ENCODE measurements at places on chromosomes 2 and 18. TPM values are rescaled to one million over a fixed set of nuclear protein-coding genes. Genes with fewer than 3 reads are reported as not detected.
A peak's percentile ranks its signal among the peaks of the same experiment; 100 is the strongest.

CNGA3 gene
- total RNA-seq = not detected

GBX2 gene
- not detected for total RNA-seq

REG3G gene
- not detected for total RNA-seq

SIX3 gene
- not detected for total RNA-seq

SATB2 gene
- not detected for total RNA-seq

ACMSD gene
- total RNA-seq = not detected

TDRD15 gene
- not detected for total RNA-seq

EGR4 gene
- total RNA-seq = 0.17 TPM

RUFY4 gene
- 0.78 TPM for total RNA-seq

CYS1 gene
- not detected for total RNA-seq

NCKAP5 gene
- total RNA-seq = not detected

C2orf78 gene
- not detected for total RNA-seq

SNORC gene
- 1.2 TPM for total RNA-seq

- no peak for DNase-seq
These were observed 42.4 kb upstream of the NABP1 start for GRCh38 chr2:191635333-191636234.

DNA sequence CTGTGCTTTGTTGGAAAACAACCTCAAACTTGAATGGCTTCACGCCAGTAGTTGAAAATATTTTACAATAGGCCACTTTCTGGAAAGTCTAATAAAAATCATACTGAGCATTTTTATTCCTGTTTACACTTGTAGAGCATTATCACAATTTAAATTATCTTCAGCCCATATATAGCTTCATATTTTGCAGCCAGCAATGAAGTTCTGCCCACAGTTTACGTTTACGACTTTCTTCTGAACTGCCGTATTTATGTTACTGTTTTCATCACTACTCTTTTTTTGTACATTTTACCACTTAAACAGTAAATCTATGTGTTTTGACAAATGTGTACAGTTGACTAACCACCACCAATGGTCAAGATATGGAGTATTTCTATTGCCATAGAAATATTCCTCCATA lies 86.2 kb downstream of the COPS8 start:
- DNase-seq = no peak

- DNase-seq = no peak
These were observed 426.5 kb downstream of the SLC4A3 start for GRCh38 chr2:220053919-220054318.

- DNase-seq = no peak
These were observed 14.6 kb downstream of the TCF4 start for GRCh38 chr18:55573386-55573785.

DNA sequence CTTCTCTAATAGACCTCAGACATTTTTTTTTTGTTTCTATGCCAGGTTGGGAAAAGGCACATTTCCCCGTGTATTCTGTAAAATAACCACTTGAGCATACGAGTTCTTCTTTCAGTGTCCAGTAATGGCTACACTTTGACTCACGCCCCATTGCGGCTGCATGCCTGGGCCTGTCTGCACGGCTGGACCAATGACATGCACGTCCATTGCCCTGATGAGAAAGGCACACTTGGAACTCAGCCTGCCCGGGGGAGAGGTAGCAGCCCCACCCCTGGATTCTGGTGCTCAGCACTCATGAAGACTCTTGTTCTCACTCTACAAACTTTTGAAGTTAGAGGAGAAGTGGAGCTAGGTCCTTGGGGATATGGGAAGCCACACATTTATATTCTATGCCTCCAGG lies 5.8 kb downstream of the PCARE start:
- DNase-seq = no peak

DNA sequence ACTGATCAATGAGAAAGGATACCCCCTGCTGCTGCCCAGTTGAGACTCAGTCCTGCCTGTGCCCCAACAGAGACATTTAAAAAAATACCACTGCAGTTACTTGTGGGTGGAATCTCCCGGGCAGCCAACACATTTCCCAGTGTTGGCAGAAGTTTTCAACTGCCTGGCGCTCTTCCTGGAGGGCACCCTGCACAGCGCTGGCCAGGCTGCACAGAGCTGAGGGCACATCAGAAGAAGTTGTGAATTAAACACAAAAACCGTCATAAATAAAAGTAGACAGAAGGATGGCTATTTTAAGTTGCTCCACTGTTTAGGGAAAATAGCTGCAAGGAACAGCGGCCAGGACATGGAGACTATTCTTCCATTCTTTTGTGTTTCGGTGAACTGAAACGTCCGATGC lies 110.2 kb upstream of the THOC1 start:
- DNase-seq = no peak

DNA sequence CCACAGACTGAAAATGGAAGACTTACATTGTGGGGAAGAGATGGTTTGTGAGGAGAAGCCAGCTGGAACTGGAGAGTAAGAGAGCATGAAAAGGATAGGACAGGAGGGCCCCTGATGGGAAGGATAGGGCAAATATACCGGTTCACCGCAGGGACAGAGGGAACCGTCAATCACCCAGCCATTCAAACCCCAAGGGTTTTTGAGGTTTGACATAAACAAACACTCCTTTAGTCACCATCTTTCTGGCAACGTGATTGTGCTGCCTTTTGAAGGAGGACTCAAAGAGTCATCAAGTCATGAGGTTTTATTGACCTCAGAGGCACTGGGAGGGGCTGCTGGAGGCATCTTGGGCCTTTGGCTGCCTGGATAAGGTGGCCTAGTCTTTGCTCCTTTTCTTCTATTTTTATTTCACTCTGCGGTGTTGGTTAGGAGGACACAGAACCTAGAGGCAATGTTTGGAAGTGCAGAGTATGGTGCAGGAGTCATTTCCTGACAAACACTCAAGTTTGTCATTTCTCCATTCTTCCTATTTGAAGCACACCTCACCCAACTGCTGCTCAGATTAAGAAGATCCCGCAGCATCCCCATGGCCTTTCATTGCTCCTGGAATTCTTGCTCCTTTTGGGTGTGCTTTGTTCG lies 487.3 kb upstream of the SPRED2 start:
- no peak for DNase-seq

DNA sequence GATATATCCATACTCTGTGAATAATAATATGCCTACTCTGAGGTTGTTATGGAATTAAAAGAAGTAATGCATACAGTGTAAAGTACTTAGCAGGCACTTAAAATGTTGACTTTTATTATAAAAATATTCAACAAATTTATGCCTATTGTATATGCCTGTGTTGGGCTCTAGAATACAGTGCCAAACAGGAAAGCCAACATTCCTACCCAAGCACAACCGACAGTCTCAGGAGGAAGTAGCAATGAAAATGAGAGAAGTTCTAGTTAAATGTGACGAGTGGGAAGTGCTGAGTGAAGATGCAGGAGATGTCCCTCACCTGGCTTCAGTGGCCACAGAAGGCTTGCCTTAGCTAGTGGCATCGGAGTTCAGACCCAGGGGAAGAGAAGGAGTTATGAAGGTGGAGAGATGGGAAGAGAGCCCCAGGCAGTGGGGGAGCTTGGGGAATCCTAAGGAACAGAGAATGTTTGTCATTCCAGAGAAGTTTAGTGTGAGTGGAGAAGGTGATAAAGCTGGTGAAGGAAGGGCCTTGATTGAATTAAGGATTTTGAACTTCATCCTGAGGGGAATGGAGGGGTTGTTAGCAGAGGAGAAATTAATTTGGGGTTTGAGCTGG lies 105.4 kb upstream of the CNGA3 start:
- no peak for DNase-seq

GRCh38 chr18:13359210-13359609 lies 140.7 kb downstream of the LDLRAD4 start:
- DNase-seq = no peak

- DNase-seq = no peak
These were observed 334.0 kb downstream of the TRIB2 start for GRCh38 chr2:13050764-13051163.

DNA sequence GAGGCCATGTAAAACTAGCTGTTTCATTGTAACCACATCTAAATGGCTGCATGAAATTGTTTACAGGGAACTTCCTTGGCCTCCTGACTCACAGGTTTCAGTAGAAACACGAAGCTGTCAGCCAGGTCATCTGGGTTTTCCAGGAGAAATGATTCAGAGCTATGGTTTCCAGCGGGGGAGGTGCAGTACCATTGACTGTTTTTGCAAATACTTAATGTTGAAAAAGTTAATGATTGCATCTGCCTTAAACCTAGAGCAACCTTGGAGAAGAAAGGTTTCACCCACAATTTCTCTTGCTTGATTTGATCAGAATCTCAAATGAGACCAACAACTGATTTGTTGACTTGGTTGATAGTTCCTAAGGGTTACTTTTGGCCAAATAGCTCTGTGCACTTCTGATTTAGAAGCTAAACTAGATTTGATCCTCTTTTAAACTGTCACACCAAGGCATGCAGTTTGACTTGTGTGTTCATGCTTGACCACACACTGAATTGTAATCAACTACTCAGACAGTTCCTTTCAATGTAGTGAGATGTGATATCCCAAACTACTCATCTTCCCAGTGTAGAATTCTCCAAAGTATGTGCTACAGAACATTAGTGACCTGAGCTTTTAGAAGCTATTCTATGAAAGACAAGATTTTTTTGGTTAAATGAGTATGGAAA lies 193.5 kb upstream of the CHST9 start:
- DNase-seq = no peak

- no peak for DNase-seq
These were observed 213.5 kb downstream of the SOX11 start for GRCh38 chr2:5905661-5906060.

GRCh38 chr2:16148632-16149348 lies 208.4 kb downstream of the MYCN start:
- DNase-seq = no peak

DNA sequence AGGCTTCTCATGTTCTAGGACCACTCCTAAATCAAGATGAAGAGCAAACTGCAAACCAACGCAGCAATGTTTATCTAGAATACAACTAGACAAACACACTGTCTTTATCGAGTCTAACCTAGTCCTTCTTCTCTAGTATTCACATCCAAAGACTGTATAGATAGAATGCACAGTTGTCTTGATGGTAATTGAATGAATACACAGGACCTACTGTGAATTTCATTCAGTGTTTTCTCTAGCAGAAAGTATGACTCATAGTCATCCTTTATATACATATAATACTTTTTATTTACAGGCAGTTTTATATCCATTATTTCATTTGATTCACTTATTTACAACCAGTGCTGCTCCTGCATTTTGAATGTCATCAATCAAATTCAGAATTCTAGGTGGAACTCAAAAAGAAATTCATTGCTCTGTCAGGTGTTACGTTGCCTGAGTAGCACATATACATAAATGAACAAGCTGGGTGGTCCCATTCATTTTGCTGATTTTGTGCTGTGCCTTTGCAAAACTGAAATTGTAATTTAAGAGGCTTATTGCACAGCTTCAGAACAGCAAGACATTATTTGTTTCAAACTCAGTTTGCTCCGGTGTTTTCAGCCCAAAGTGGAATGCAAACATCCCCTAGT lies 374.8 kb downstream of the EPHA4 start:
- no peak for DNase-seq

DNA sequence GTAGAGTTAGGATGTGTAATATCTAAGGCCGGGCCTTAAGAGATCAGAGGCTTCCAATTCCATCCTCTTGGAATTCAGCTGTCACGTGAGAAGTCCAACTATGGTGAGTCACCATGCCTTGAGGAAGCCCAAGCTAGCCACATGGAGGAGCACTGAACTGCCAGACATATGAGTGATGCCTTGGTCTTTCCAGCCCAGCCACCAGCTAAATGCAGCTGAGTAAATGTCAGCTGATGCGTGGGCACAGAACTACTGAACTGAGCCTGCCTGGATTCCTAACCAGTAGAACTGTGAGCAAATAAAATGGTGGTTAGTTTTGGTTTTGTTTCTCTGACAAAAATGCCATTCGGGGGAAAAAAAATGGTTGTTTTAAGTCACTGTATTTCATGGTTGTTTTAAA lies 153.7 kb upstream of the SERTAD2 start:
- DNase-seq = no peak

DNA sequence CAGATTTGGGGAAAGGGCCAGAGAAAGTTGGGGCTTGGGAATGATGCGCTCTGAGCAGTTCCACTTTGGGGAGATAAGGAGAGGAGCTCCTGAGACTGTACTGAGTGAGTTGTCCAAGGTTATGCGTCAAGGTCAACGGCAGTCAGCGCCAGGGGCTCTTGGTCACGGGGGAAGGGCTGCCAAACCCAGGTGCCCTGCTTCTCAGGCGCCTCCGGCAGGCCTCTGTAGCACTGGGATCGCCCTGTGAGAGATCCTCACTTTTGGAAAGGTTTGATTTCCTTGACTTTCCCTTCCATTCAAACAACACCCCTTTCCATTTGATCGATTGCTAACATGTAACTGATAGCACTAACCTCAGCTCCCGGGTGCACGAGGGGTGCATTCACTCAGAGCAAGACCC lies 136.5 kb upstream of the SOX11 start:
- no peak for DNase-seq

DNA sequence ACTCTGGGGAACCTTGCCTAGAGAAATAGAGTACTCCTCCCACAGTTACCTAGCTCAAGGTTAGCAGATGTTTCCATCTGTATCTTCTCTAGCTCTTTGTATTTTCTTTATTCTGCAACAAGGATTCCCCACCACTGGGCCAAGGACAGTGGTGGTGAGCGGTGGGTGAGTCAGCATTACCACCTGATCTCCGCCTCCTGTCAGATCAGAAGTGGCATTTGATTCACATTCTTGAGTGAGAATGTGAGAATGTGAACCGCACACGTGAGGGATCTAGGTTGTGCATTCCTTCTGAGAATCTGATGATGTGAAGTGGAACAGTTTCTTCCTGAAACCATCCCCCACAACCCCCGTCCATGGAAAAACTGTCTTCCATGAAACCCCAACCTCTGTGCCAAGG lies 9.0 kb downstream of the EPB41L3 start:
- no peak for DNase-seq

- no peak for DNase-seq
These were observed 319.9 kb downstream of the DPP10 start for GRCh38 chr2:114762376-114762775.

- DNase-seq = no peak
These were observed 16.4 kb downstream of the MAL start for GRCh38 chr2:95041824-95042442.

GRCh38 chr2:135662088-135662487 lies 79.6 kb upstream of the UBXN4 start:
- DNase-seq = no peak

DNA sequence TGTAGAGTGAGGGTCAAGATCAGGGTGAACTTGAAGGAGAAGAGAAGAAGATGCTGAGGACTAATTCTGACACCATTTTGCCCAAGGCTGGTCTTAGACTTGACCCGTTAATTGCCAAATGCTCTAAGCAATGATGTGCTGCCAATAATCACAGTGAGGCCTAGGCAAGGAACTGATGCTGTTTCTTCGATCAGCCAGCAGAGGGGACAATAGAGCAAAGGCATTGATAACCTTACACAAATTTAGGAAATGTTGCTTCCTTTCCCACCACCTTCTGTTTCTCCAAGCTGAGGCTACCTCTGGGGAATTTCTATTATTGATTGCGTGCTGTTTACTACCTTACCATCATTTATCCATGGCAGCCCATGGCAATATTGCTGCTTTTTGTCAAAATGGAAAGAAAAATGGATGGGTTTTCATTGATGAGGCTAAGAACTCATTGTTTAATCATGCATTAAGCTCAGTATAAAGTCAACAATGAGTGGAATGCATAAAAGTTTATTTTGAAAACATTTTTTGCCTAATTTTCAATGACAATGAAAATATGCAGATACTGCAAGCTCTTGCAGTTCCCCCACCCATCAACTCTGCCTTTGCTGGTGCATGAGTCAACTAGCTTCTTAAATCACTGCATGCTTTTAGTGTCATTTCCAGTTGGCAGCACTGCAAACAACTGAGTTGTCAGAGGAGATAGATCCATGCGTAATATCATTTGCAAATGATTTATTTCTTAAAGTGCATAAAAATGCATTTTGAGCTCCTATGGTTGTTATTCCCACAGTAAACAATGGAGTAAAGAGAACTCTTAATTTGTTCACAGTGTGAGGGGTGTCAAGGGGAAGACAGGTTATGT lies 116.4 kb upstream of the NYAP2 start:
- peak; percentile 26 for DNase-seq
